ENCODE measurements at places on chromosomes 6 and 20.

GRCh38 chr6:49550492-49551077 lies at the start of gene C6orf141:
Gene C6orf141 (plus strand): TSS chr6:49550668. CDS start chr6:49550793, 125 bp downstream.
- no peak for DNase-seq

GRCh38 chr6:41560431-41561192 lies 14.4 kb downstream of the FOXP4 start:
- DNase-seq = no peak

DNA sequence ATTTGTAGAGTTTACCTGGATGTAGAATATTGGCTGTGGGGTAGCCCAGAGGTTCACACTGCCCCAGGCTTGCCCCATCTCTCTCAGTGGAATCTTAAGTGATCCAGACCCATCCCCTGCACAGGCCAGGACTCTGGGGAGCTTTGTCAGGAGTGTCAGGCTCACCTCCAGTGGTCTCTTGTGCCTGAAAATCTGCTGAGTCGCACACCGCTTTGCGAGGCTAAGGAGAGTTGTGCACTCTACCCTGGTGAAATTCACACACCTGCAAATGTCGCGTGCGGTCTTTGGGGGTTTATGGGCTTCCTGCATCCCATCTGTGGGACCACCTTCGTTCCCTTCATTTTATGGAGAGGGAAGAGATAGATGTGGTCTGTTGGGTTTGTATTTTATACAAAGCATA lies 63.6 kb upstream of the KIF25 start:
- no peak for DNase-seq

- DNase-seq = no peak
Observed at GRCh38 chr6:126341126-126341525, 1.2 kb downstream of the CENPW start.

- no peak for DNase-seq
Observed at GRCh38 chr6:155985660-155986138, 530.1 kb upstream of the NOX3 start.

DNA sequence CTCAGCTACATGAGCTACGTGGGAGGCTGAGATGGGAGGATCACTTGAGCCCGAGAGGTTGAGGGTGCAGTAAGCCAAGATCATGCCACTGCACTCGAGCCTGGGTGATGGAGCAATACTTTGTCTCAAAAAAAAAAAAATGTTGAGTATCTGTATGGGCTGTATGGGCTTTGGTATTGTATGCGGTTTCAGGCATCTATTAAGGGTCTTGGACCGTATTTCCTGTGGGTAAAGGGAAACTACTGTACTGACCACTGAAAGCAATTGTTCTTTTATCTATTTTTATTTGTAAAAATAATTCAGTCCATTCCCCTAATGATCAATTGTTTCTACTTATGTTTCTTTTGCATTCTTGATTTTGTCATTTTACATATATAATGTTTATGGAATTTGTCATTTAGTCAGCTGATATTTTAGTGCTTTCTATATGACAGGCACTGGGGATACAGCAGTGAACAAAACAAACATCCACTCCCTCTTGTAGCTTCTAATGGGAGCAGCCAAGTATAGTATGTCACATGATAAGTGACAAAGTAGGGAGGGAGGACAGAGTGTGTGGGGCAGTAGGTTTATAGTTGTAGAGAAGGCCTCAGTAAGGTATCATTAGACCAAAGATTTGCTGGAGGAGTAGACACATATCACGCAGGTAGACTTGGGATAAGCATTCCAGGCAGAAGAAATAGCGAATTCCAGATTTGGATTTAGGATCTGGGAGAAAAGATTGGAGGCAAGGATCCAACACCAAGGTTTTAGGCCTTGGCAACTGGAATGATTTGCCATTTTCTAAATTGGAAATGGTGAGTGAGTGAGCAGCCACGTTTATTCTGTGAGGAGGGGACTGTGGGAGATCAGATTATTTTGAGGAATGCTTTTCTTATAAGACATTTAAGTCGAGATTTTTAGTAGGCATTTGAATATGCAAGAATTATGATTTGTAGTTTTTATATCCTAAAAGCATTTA lies 6.0 kb downstream of the PCMT1 start:
- peak; percentile 21 for DNase-seq

DNA sequence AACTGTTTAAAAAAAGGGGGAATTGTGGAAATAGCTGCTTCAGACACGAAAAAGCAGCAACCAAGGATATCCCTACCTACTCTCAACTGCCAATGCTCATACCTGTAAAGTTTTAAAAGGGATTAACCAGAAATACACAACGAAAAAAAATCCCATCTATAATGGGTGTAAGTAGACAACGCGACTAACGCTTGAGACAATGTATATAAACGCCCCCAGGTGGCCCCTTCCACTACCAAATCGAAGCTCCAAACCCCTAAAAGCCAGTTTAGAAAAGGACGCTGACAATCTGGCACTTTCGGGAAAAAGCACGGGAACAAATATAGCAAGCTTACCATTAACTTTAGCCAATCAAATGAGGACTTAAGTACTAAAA lies 94.5 kb upstream of the BTN3A2 start:
- DNase-seq = no peak

GRCh38 chr20:11810311-11811083 lies 107.2 kb upstream of the BTBD3 start:
- DNase-seq = no peak

- DNase-seq = no peak
Observed at GRCh38 chr6:113719064-113719463, 138.1 kb upstream of the MARCKS start.
